ENCODE measurements at places on chromosomes 3 and 15.

- no peak for DNase-seq
Observed at GRCh38 chr3:156836701-156837100, 10.5 kb downstream of the LEKR1 start.

- peak; percentile 28 for DNase-seq
Observed at GRCh38 chr15:90141646-90142045, 39.4 kb upstream of the IDH2 start.

- no peak for DNase-seq
Observed at GRCh38 chr3:191523148-191523547, 62.2 kb downstream of the PYDC2 start.

GRCh38 chr15:29821416-29822099, 710 bp downstream of the TJP1 start:
- DNase-seq: no peak

GRCh38 chr15:80904998-80905397, 84.6 kb downstream of the MESD start:
- DNase-seq: no peak

- DNase-seq: no peak
Observed at GRCh38 chr3:43874731-43875130, 184.0 kb downstream of the ABHD5 start.

DNA sequence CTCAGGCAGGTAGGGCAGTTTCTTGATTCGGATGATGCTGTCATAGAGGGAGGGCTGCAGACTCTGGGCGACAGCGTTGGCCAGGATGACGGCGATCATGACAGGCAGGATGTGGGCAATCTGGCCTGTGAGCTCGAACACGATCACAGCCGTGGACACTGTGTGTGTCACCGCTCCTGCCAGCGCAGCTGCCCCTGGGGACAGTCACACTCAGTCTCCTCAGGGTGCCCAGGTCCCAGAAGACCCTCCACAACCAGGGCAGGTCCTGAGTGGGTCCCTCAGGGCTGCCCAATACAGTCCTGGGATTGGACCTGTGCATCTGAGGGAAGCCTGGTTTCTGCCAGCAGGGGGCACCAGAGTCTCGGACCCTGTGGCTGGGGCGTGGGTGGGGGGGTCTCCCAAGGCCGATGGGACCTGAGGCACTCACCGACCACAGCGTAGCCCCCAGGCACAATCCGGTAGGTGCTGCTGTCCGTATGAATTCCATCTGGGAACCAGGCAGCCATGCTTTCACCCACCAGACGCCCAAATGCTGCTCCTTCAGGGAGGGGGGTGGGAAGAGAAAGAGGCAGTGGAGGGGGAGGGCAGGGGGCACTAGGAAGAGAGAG, 7.2 kb downstream of the CLCN2 start:
- DNase-seq: no peak

DNA sequence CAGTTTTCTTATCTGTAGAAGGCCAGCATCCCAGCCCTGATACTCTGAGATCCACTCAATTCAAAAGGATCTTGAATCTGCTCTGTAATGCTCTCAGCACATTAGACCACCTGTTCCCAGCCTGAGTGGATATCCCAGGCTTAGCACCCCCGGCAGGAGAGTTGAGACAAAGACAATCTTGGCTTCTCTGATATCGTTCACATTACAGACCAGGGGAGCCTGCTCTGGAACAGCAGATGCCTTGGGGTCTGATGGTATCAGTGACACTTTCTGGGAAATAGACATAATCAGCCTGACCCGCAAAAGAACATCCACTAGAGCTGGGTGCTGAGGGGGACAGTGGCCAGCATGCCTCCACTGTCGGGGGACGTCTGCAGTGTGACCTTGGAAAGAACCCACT, 70.6 kb downstream of the BDH1 start:
- DNase-seq: no peak

DNA sequence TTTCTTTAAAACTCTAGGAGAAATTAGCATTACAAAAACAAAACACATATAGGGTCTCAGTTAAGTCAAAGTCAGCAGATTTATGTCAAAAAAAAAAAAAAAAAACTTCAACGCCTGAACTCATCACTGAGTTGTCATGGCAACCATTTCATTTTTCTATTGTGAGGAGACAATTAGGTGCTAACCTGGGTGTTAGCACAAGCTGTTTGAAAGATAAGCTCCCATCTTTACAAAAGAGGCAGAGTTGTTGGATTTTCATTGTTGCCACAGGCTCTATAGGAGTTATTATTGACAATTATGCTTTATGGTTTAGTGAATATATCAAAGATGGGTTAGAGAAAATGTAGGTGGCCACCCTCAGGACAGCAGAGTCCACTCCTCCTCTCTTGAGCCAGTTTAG, 806.9 kb downstream of the GRM7 start:
- DNase-seq: no peak

GRCh38 chr3:46353647-46354410, at the start of gene CCR2:
TSS of gene CCR2 (plus strand) at chr3:46354111. CDS start at chr3:46357528, 3,417 bp downstream.
- DNase-seq: peak; percentile 52

DNA sequence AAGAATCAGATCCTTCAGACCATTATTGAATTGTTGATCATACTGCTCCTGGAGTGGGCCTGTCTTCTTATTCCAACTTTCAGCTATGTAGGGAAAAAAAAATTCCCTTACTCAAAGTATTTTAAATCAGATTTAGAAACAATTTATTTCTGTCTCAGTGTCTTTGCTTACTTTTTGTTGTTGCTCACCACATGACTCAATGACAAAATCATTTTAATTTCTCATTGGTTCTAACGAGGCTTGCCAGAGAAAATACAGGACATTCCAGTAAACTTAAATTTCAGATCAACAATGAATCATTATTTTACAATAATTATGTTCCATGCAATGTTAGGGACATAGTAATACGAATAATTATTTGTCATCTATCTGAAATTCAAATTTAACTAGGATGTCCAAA, 748.5 kb upstream of the CBLB start:
- DNase-seq: no peak

DNA sequence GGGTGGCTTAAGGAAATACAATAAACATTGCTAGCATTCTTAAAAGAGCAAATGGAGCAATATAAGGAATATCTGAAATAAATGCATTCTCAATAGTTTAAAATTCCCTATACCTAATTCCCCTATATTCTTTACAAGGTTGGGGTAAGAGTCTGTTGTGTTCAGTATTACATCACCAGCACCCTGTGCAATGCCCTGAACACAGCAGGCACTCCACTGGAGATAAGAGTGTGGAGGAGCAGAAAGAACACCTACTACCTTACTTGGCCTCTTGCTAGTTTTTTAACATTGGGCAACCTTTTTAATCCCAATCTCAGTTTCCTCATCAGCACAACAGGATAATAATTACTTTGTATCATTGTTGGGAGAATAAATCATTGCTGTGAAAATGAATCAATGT, 140.2 kb upstream of the PLXND1 start:
- DNase-seq: no peak

GRCh38 chr3:43620831-43621655, 768 bp downstream of the ANO10 start:
- DNase-seq: no peak

- no peak for DNase-seq
Observed at GRCh38 chr15:46280762-46281542, 646.1 kb downstream of the SQOR start.

DNA sequence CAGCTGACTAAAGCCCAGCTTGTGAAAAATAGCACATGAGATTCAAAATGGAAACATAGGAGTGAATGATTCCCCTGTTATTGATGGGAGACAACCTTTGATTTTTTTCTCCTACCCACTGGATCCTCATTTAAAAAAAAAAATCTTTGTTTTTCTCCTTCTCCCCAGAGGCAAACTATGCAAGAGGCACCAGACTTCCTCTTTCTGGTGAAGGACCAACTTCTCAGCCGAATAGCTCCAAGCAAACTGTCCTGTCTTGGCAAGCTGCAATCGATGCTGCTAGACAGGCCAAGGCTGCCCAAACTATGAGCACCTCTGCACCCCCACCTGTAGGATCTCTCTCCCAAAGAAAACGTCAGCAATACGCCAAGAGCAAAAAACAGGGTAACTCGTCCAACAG, 2.6 kb downstream of the CACNA1D start:
- peak; percentile 9 for DNase-seq

DNA sequence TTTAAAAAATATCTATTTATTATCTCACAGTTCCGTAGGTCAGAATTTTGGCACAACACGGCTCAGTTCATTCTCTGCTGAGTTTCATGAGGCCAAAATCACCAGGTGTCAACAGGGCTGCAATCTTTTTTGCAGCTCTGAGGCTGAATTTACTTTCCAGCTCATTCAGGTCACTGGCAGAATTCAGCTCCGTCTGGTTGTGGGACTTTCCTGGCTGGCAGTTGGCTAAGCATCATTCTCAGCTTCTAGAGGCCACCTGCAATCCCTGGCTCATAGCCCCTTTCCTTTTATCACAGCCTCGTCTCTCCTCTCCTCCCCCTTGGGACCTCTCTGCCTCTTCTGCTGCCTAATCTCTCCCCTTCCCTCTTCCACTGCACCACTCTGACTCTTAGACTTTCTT, 174.0 kb upstream of the WNT5A start:
- no peak for DNase-seq

- DNase-seq: no peak
Observed at GRCh38 chr15:93034512-93034911, 54.5 kb downstream of the RGMA start.

DNA sequence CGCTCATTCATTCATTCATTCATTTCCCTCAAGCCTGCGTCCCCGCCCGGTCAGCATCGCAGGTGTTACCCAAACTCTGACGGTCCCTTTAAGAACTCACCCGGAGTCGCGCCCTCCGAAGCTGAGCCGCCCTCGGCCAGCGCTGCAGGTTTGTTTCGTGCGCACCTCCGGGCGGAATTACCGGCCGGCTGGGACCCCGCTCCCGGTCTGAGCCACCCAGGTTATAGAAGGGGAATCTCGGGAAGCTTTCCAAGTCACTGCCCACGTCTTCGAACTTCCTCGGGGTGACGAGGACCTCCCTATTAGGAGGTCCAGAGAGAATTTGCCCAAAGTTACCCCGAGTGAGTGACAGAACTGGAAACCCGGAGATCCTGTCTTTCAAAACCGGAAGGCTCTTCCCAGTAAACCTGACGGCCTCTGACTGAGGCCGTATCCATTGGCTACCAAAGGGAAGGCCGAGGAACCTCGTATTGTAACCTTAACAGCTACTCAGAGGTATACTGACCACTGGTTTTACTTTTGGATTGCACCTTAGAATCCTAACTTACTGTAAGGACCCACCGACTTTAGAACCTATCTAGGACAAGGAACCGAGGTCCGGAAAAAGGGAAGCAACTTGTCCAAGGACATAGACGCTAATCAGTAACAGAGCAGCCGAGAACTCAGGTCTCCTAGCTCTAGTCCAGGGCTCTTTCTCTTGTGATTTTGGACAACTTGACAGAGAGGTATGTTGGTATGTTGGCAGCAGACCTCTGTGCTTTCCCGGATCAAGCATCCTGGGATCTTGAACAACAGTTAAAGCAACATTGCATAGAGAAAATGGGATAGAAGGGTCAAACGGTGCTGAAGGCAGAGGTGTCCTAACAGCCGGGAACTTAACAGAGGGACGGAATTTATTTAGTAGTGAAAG, 788 bp upstream of the DLG1 start:
- no peak for DNase-seq

DNA sequence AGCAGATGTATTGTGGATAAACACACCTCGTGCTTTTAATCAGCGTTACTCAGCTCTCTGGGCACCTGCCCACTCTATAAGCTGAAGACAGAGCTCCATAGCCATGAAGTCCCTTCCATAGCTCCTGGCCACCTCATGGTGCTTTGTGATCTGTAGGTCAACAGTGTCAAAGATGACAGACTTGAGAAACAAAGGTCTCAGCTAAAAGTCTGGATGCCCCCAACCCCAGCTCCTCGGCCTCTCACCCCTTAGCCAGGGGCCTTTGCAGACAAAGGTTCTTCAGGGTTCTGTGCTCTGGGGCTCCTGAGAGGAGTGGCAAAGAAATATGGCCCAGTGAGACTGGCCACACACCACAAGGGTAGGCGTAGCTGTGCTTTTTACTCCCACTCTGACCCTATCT, 168.6 kb downstream of the KLF13 start:
- DNase-seq: no peak

DNA sequence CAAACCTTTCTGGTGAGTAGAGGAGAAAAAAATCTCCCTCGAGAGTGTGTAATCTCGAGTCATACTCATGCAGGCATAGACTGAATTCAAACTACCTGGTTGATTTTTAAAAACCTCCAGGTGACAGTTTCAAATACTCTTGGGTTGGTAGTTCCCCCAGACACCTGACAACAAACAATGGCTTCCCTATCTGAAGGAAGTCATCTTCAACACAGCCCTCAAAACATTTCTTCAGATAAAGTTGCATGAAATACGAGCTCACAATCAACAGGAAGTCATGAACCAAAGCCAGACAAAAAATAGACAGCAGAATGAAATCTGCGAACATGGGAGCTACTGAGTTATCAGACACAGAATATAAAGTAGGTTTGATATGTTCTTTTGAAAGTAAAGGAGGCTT, 112.8 kb downstream of the ST8SIA2 start:
- no peak for DNase-seq

GRCh38 chr15:25418202-25418601, 20.6 kb downstream of the UBE3A start:
- no peak for DNase-seq

DNA sequence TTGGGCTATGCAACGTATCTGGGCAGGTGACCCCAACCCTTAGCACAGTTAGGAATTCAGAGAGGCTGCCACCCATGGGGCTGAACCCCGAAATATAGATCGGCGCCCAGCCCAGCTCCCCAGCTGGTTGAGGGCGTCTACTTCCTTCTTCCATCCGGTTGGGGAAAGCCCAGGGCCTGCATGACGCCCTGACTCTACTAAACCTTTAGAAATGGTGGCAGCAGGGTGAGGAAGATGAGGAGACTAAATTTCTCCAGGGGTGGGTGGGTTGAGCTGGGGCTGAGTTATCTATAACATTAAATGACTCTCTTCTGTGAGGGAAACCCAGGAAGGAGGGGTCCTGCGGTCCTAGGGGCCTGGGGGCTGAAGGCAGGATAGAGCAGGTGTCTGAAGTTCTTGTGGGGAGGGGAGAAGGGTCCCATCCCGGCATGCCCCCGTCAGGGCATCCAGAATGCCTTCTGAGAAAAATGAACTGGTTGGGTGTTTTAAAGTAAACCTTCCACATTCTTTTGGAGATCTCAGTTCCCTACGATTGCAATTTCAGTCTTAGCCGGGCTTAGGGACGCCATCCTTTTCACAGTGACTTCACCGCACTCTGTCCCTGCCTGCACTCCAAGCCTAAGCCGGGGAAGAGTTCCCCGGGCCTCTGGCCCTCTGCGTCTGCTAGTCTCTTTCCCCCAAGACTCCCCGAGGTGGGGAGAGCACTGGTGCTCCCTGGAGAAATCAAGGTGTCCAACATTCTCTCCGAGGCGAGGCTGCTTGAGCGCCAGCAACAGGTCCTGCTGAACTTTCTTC, 28.5 kb downstream of the NR2F2 start:
- no peak for DNase-seq

DNA sequence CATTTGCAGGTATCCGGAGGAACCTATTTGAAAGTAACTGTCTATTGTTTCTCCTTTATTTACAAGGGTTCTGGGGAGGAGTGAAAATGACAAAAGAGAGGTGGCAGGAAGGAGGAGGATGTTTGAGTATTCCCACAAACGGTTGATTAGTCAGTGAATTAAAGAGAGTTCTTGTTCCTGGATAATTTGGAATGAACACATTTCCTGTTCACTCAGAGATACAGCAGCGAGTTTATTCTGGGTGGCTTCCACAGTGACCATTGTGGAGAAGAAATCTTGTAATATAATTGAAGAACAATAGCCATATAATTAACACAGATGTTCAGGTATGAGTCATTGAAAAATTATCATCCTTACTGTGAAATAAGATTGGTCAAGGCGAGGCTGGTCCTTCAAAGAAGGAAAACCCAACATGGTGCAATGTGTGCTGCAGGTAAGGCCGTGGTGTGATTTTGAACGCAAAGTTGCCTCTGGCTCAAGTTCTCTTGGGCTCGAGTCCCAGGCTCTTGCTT, 77.3 kb downstream of the NFKBIZ start:
- no peak for DNase-seq

GRCh38 chr15:78564743-78565096, 600 bp upstream of the CHRNA5 start:
- no peak for DNase-seq

All from HL-60 (cell line).